ENCODE measurements at places on chromosomes 6 and 20. TPM values are rescaled to one million over a fixed set of nuclear protein-coding genes. Genes with fewer than 3 reads are reported as not detected.

The FAM209B gene
- not detected for total RNA-seq

The SLC26A8 gene
- total RNA-seq = 1.4 TPM

The DAAM2 gene
- 0.87 TPM for total RNA-seq

The JPH2 gene
- total RNA-seq = 2.9 TPM

The SLC16A10 gene
- 0.63 TPM for total RNA-seq

The FABP7 gene
- not detected for total RNA-seq

The KCNQ2 gene
- total RNA-seq = 0.14 TPM

The CST2 gene
- not detected for total RNA-seq

The EFCAB8 gene
- not detected for total RNA-seq

The PRICKLE4 gene
- total RNA-seq = not detected

The CDSN gene
- total RNA-seq = not detected

The MYCT1 gene
- not detected for total RNA-seq

The MATN4 gene
- total RNA-seq = not detected

The DDRGK1 gene
- total RNA-seq = 80.7 TPM

The PKIB gene
- total RNA-seq = 48.5 TPM

The KHDRBS2 gene
- 0.22 TPM for total RNA-seq

The GHRH gene
- total RNA-seq = not detected
